ENCODE measurements at places on chromosomes 11 and 22. TPM values are rescaled to one million over a fixed set of nuclear protein-coding genes. Genes with fewer than 3 reads are reported as not detected.

- DNase-seq: no peak
Measured at GRCh38 chr11:123753110-123753509, 1.2 kb downstream of the OR6X1 start.

GRCh38 chr11:1082728-1083620, 8.3 kb downstream of the MUC2 start:
- DNase-seq: no peak

GRCh38 chr11:61536676-61537270, 28.2 kb downstream of the LRRC10B start:
- no peak for DNase-seq

GRCh38 chr11:2518111-2518982, 73.5 kb downstream of the KCNQ1 start:
- no peak for DNase-seq

- peak; percentile 36 for DNase-seq
Measured at GRCh38 chr22:45242778-45243191, 2.1 kb upstream of the KIAA0930 start.

DNA sequence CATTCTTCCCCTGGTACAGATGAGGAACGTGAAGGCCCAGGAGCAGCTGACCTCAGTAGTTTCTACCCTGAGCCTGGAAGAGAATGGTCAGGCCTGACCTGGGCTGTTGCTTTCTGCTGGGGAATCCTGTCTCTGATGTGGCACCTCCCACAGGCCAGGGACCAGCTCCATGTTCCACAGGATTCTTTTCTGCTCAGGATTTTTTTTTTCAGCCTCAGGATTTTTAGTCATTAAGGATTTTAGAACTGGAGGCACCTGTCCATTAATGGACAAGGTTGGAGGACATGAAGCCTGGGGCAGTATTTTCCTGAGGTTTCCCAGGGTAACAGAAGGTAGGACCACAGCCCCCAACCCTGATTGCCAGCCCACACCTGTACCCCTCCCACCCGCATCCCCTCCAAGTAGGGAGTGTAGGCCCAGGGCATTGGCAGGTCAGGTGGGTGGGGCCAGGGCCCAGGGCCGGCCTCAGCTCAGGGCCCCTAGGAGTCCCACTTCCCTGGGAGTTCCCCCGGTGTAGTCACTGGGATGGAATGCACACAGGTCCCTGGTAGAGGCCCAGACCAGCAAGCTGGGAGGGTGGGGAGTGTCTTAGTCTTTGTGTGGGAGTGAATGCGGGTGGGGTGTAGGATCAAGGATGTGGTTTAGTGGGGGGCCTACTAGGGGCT, 16.1 kb downstream of the BIK start:
- peak; percentile 29 for DNase-seq

GRCh38 chr22:18034076-18034475, 9.7 kb upstream of the MICAL3 start:
- no peak for DNase-seq

- DNase-seq: no peak
Measured at GRCh38 chr11:114254571-114255146, 41.5 kb upstream of the NNMT start.

- DNase-seq: no peak
Measured at GRCh38 chr11:35677904-35678303, 15.3 kb downstream of the TRIM44 start.

DNA sequence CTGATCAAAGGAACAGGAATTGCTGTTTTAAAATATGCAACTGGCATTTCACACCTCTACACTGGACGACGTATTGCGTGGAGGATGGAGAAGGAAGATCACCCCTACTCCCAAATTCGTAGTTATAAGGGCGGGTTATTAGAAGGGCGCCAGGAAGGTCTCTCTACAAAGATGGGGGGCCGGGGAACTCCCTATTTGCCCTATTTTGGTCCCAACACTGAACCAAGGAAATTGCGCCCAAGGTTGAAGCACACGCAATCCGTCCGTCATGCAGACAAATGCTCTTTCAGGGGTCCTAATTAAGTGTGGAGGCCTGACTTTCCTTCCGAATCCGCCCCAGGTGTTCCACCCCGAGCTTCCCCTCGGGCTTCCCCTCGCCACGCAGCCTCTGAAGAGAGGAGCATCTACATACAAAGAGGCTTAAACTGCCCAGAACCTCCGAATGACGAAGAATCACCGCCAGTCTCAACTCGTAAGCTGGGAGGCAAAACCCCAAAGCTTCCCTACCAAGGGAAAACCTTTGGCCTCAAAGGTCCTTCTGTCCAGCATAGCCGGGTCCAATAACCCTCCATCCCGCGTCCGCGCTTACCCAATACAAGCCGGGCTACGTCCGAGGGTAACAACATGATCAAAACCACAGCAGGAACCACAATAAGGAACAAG, 396 bp downstream of the NPAT start:
- DNase-seq: no peak

DNA sequence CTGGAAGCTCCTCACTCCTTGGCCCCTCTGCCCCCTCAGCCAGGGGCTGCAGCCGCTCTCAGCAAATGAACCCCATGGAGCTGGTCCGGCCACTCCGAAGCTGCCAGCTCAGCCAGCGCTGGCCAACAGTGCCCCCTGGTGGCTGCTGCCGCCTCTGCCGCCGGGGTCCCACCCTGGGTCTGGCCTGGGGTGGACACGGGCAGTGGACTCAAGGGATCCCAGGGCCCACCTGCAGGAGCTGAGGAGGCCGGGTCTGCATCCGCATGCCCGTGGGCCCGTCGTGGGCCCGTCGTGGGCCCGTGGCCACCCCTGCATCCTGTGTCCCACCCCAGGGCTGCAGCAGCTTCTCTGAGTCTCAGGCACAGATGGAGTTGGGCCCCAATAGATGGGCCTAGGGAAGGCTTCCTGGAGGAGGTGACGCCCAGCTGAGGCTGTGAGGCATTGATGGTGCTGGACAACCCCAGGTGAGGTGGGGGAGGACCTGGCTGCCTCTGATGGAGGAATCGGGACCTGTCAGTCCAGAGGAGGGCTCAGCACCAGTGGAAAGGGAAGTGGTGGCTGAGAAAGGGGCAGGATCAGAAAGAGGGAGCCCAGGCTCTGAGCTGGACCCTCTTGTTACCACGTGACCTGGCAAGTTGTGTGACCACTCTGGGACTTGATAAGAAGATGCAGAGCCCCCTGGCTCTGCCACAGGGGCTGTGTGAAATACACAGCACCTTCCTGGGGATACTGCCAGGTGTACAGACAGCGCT, 522.3 kb downstream of the BRD1 start:
- peak; percentile 4 for DNase-seq

DNA sequence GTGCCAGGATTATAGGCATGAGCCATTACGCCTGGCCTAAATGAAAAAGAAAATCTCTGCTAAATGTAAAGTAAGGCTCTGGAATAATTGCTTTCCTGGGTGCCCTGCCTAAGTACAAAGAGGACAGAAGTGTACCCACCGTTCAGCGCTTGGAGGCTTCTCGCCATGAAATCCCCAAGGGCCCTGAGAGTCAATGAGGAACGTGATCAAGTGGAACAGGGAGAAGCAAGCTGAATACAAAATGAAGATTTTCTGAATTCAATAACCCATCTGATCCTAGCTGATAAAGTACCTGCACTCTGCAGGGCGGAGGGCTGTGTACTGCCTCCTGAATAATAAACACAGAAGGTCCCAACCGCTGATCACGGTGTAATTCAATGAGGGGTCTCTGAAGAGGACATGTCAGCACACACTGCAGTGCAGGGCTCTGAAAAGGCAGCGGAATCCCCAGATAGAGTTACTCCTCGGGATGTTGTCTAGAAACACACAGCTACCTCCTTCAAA, 97.7 kb downstream of the ABTB2 start:
- no peak for DNase-seq

GRCh38 chr11:8038811-8039529, 42.0 kb upstream of the TUB start:
- DNase-seq: no peak

Gene CDCA5
- polyA plus RNA-seq: 14.0 TPM

Gene PRDM10
- polyA plus RNA-seq: 9.6 TPM

Gene SRSF8
- polyA plus RNA-seq: 19.5 TPM
